Sigmoid colon (tissue), 7 donors: ENCODE measurements at places on chromosomes 12 and 14. TPM values are rescaled to one million over a fixed set of nuclear protein-coding genes. Genes with fewer than 3 reads are reported as not detected.

KRT75 gene
- not detected for total RNA-seq

DNA sequence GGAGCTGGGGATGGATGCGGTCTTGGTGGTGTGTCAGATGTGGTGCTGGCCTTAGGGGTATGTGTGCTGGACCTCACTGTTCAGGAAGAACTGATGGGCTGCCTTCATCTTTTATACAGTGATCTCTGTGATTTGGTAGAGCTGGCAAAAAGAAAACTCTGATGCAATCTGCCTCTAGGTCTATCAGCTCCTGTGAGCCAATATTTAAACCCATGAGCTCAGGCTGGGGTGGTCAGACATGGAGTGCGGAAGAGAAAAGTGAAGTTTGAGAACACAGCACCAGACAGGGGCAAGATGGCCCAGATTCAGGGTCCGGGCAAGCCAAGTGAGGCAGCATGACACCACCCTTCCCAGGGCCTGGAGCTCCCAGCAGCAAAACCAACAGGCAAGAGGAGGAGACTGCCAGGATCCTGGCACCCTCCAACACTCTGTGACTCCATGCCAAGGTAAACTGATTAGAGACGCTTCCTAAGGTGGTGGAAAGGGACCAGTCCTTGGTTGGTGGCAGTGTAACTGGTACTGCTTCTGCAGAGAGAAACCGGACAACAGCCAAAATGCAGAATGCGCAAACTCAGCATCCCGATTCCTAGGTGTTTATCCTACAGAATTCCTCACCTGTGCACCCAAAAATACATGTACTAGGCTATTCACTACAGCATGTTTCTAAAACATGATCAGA, 82.3 kb downstream of the CHGA start:
- DNase-seq: no peak

DNA sequence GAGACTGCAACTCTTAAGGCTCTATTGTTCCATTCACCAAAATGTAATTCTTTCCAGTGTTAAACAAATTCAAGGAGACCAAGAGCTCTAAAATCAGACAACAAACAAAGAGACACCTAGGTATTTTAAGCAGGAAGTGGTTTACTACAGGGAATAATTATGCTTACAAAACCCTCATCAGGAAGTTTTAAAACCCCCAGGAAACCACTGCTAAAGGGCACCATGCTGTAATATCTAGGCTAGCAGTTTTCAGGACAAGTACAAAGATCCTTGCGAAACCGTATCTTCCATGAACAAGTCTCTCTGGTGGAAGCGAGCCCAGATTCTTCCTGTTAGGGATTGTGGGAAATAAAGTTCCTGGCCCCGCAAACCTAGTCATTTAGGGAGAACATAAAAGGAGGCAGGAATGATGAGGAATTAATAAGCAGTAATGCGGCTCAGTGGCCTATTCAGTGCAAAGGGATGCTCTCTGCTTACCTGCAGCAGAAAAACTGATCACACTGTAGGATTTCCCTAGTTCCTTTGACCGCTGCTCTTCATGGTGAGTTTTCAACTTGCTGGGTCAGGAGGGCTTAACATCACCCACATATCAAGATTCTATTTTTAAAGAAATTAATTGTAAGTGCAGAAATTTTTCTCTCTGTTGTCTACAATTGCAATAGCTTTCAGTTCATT, 42.8 kb downstream of the ACSM4 start:
- DNase-seq: no peak

DNA sequence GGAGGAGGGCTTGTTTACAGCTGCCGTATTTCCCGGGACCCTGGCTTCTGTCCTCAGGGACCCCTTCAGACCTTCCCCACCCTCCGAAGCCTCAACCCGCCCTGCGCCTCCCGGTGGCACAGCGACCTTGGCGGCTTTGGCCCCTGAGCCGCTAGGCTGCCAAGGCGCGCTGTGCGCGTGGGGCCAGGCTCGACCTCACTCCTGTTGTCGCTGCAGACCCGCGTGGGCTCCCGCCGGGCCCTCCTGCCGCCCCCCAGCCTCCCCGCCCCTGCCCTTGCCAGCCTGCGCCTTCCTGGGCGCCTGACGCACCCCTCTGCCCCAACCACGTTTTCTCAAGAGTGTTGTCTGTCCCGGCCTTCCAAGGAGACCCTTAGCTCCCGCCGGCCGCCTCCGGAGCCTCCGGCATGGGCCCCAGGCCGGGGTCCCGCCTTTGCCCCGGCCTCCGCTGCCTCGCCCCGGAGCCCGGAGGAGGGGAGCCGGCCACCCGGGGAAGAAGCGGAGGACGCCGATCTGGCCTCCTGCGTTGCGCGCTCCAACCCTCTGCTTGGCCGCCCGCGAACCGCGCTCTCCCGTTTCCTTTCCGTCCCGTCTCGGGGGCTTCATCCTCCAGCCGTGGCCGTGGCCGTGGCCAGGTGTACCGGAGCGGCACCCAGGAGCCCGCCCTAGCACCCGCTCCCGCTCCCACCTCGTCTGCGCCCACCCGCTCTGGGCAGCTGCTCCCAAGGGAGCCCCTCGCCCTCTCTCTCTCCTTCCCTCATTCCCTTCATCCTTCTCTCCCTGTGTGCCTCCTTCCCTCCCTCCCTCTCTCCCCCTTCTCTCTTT, 19.9 kb downstream of the PPP2R5C start:
- no peak for DNase-seq

DNA sequence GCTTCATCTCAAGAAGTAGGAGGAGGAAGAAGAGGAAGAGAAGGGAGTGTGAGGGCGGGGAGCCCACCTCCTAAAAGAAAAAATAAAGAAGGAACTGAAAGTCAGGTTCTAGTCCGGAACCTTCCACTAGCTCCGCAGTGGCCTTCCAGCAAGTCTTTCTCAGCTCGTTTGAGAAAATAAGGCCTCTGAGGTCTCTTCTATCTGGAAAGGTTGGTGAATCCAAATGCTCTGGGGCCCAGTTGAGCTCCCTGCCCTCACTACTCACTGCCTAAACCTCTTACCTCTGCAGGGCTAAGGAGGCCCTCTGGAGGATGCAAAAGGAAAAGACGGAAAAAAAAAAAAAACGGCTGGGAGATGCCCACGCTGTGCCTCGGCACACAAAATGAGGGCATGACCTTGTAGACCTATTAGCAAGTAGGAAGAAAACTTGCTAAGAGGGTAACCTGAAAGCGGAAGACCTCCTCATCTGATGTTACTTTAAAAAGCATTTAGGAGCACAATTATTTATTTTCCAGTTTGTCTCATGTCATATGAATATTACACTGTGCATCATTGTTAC, 35.9 kb downstream of the FBLN5 start:
- peak; percentile 46 for DNase-seq

- no peak for DNase-seq
Measured at GRCh38 chr14:24875991-24876878, 173.7 kb downstream of the STXBP6 start.

- no peak for DNase-seq
Measured at GRCh38 chr12:71556448-71556847, 107.2 kb downstream of the ZFC3H1 start.

GRCh38 chr12:71730936-71731335, 23.7 kb upstream of the RAB21 start:
- DNase-seq: no peak

DNA sequence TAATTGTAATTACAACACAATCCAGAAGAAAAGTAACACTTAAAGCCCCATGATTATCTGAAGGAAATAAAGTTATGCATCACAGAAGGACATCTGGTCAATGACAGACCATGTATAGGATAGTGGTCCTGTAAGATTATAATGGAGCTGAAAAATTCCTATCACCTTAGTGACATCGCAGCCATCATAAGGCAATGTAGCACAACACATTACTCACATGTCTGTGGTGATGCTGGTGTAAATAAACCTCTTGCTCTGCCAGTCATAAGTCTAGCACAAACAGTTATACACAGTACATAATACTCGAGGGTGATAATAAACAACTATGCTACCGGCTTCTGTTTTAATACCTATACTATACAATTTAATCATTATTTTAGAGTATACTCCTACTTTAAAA, 11.2 kb downstream of the ATG2B start:
- DNase-seq: no peak

NGB gene
- 10.0 TPM for total RNA-seq

DNA sequence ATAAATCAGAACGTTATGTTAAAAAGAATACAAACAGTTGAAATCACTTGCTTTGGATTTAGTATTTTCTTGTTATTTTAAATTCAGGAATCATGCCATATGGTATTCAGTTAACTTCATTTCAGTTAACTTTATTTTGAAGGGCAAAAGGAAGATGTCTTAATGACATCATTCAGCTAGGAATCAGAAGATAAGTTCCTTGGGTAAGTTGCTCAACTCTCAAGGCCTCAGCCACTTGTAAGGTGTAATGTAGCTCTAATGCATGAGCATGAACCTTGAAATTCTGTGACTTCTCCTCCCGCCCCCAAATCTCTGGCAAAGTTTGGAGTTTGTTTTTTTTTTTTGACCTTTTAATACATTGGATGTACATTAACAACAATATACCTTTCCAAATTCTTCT, 42.6 kb downstream of the FRS2 start:
- no peak for DNase-seq

RPS6KL1 gene
- 7.8 TPM for total RNA-seq
